ENCODE measurements at places on chromosomes 1 and 21.

GRCh38 chr1:234836776-234837357 is 226.9 kb upstream of the IRF2BP2 start:
- no peak for DNase-seq

DNA sequence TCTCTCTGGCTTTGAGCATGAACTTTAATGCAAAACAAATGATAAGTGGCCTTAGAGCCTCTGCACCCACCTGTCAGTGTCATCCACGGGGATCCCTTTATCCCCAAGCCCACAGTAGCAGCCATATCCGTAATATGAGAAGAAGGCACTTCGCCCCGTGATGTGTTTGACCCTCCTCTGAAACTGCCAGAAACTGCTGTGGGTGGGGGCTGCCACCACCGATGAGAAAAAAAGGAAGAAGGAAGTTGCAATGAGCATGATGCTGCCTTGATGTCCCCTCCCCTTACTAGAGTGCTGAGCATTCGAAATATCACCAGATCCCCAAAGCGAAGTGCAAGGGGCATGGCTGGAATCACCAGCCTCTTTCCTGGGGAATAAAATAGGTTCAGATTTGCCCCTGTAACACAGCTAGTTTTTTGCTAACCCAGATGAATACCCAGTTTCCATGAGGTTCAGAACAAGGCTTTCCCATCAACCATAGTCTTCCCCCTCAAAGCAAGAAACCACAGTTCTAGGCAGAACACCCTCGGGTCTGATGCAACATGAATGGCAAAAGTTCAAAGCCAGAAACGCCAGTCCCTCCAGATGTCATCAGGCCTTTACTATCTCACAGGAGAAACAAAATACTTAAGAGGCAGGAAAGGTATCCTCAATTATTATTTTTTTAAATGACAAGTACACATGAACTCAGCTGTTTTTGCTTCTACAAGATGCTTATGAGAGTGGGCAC is 10.8 kb upstream of the UBXN10 start:
- DNase-seq, result no peak

GRCh38 chr1:157844089-157844830 is 2.7 kb upstream of the CD5L start:
- no peak for DNase-seq

- no peak for DNase-seq
Measured at GRCh38 chr1:92567211-92567868, 80.6 kb upstream of the GFI1 start.

- no peak for DNase-seq
Measured at GRCh38 chr1:36802018-36802417, 232.3 kb downstream of the GRIK3 start.

DNA sequence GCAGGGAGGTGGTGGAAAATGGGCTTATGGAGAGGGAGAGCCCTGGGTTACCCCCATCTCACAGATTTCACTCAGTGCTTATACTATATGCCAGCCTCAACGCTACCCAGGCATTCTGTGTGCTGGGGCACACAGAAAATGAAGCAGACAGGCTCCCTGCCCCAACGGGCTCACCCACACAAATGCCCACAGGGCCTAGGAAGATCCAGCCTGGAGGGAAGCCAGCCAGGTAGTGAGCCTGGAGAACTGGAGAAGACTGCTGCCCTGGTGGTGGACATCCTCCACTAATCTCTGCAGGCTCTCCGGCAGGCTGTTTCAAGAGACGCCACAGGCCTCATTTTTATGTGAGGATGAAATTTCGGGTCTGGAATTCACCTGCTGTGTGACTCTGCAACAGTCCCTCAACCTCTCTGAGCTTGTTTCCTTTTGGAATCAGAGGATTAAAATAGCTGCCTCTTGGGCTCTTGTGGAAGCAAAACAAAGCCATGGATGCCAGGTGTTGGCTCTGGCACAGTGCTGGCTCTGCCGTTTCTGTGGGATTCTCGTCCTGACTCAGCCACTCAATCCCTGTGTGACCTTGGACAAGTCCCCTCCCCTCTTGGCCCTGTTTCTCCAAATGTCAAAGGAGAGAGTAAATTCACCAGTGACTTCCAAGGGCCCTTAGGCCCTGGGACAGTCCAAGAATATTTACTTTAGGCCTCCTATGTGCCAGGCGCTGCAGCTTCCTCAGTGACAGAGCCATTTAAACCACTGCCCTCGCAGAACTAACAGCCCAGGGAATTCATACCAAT is 3.6 kb downstream of the PAQR7 start:
- DNase-seq, result no peak

GRCh38 chr21:34687745-34688144 is 19.0 kb downstream of the CLIC6 start:
- DNase-seq, result no peak

DNA sequence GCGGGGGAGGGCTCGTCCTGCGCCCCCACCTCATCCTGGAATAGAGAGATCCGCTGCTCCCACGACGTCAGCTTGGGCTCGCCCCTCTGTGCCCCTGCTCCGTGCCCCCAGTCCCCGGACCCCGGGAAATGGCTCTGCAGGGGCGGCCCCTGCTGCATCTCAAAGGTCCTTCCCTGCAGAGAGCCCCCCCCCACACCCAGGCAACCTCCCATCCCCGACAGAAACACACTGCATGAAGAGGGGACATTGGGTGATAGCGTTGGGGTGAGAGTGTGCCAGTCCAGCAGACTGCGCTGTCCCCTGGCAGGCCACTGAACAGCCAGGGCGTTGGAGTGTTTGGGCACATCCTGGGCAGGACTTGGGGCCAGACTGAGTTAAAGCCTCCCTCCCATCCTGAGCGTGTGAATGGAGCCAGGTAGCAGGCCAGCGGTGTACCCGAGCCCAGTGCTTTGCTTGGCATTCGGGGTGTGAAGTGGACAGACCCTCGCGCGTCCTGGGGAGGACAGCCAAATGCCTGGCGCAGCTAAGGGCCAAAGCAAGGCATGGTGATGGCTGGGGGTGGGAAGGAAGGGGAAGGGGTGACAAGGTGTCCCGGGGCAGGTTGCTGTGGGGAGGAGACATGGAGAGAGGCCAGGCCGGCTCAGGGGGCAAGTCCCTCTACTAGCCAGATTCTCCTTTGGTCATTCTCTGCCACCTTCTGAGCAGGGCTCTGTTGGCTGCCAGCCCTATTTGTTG is 633 bp upstream of the ETNK2 start:
- no peak for DNase-seq

- no peak for DNase-seq
Measured at GRCh38 chr21:44748621-44749020, 37.2 kb upstream of the TSPEAR start.

DNA sequence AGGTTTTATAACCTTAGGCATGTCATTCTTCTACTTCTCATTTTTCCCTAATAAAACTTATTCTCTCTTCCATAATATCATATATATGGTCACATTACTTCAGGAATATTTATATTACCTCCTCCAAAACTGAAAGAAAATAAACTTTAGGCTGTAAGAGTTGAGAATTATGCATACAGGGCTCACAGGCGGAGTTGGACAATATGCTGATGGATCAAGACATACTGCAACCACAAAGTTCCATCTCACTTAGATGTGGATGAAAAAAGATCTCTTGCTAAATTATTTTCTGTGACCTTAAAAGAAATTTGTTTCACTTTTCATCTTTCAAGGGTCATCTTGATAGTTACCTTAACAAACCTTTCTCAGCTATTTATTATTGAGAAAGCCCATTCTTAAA is 152.6 kb upstream of the PDE4B start:
- DNase-seq, result no peak

- DNase-seq, result no peak
Measured at GRCh38 chr1:19569786-19570185, 74.3 kb upstream of the NBL1 start.

DNA sequence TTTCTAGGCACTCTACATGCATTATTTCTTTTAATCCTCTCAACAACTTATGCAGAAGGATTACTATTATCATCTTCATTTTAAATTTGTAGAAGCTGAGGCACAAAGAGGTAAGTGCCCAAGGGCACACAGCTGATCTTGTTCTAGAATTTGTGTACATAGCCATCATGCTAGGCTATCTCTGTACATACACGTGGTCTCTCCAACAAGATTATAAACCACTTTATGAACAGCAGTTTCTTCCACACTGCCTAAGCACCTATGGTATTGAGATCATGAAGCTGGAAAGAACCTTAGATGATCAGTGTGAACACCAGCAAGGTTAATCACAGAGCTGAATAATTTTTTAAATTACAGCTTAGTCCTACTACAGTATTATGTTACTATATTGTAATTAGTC is 28.9 kb downstream of the UCHL5 start:
- no peak for DNase-seq

GRCh38 chr1:52435211-52435610 is 30.8 kb downstream of the PRPF38A start:
- no peak for DNase-seq

DNA sequence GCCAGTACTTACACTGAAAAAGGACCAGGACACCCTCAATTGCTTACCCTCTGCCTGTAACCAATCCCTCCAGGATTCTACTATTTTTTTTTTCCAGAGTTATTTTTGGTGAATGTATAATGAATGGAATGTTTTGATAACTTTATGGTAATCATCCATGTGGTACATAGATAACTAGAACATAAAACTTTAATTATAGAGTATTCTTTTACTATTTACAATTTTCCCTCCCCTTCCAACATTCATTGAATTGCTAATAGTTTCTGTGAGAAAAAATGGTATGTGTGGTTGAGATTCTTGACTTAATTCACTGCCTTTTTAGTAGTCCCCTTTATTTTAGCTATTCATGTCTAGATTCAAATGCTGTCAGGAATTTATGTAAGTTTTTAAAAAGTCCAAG is 164.6 kb downstream of the CYYR1 start:
- DNase-seq, result no peak

DNA sequence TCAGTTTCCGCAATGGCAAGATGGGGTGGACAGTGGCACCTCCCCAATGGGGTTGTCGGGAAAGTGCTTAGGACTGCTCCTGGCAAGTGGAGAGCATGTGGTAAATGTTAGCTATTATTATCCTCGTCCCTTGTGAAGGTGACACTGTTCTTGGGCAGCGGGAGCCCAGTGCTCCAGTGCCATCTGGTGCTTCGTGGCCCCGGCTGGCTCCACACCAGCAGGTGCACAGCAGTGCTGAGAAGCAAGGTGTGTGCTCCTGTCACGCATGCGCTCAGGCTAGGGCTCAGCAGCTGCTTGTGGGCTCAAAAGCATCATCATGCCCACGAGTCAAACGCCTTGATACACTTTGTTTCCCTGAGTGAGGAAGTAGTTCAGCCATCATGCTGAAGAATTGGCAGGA is 24.9 kb upstream of the KCNC4 start:
- DNase-seq, result peak; percentile 64

GRCh38 chr1:41423511-41424191 is 60.8 kb downstream of the EDN2 start:
- no peak for DNase-seq

GRCh38 chr21:26954662-26955121 is 12.2 kb downstream of the ADAMTS5 start:
- no peak for DNase-seq

DNA sequence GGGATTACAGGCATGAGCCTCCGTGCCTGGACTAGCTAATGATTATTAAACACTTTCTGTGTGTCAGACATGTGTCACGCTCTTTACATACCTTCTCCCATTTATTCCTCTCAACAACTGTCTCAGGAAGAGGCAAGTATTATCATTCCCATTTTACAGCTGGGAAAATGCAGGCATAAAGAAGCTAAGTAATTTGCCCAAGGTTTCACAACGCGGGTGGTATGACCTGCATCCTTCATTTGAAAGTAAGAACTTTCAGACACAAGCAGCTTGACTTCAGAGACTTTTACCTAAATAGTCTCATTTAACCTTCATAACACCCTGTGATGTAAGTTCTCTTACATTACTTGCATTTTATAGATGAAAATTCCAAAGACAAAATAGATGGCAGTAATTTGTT is 1.0 kb upstream of the ZSCAN20 start:
- no peak for DNase-seq

- DNase-seq, result no peak
Measured at GRCh38 chr1:246160905-246161304, 346.2 kb downstream of the SMYD3 start.

- DNase-seq, result no peak
Measured at GRCh38 chr1:228360533-228361313, 45.9 kb downstream of the TRIM11 start.

GRCh38 chr1:88746916-88747315 is 62.8 kb downstream of the PKN2 start:
- DNase-seq, result no peak

GRCh38 chr1:240230816-240231215 is 139.1 kb downstream of the FMN2 start:
- DNase-seq, result no peak

GRCh38 chr1:32341971-32342370 is 5.9 kb upstream of the MARCKSL1 start:
- DNase-seq, result no peak

DNA sequence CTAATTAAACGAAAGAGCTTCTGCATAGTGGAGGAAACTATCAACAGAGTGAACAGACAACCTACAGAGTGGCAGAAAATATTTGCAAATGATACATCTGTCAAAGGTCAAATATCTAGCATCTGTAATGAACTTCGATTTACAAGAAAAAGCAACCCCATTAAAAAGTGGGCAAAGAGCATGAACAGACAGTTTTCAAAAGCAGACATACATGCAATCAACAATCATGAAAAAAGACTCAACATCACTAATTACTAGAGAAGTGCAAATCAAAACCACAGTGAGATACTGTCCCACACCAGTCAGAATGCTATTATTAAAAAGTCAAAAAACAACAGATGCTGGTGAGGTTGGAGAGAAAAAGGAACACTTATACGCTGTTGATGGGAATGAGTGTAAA is 103.2 kb downstream of the MAGI3 start:
- no peak for DNase-seq

GRCh38 chr1:117650840-117651568 is 45.2 kb downstream of the TENT5C start:
- no peak for DNase-seq

GRCh38 chr1:12518931-12519692 is 98.9 kb downstream of the DHRS3 start:
- no peak for DNase-seq

DNA sequence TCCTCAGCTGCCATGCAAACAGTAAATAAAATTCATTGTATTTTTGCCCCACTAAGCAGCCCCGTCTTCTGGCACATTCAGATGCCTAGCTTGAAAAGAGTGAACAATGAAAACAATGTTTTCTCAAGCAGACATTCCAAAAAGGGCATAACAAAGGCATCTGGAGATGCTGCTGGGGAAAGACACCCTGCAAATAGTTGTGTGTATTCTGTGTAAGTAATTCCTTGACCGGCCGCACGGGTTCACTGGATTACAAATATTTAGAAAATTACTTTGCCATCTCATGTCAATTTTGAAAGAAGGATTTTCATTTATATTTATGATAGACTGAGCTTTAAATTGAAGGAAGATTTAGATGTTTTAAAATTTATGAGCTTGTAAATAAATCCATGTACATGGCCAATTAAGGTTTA is 142.2 kb downstream of the SLC45A1 start:
- no peak for DNase-seq

GRCh38 chr1:24361811-24362210 is 42.7 kb downstream of the GRHL3 start:
- no peak for DNase-seq

- DNase-seq, result no peak
Measured at GRCh38 chr1:90780981-90781380, 63.9 kb upstream of the BARHL2 start.
